ENCODE measurements at places on chromosomes 5 and 9.

DNA sequence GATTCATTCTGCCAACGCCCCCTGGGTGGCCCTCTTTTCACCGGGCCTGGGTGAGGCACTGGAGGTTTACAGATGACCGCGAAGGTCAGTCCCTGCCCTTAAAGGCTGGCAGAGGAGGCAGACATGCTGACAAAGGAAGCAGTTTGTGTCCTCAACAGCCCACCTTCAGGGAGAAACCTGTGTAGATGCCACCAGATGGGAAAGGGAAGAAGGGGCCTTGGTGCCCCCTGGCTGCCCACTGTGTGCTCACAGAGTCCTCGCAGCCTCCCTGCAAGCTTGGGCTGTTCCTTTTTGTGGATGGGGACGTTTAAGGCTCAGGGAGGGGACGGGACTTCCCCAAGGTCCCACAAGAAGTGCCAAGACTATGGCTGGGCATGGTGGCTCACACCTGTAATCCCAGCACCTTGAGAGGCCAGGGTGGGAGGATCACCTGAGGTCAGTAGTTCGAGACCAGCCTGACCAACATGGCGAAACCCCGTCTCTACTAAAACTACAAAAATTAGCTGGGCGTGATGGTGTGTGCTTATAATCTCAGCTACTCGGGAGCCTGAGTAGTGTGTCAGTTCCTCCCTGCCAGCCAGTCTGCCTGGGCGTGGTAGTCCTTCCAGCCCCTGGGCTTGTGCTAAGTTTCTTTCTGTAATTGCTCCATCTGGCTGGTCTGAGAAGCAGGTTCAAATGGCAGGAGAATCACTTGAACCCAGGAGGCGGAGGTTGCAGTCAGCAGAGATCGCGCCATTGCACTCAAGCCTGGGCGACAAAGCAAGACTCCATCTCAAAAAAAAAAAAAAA is 36.2 kb downstream of the NEK6 start:
- DNase-seq: no peak

DNA sequence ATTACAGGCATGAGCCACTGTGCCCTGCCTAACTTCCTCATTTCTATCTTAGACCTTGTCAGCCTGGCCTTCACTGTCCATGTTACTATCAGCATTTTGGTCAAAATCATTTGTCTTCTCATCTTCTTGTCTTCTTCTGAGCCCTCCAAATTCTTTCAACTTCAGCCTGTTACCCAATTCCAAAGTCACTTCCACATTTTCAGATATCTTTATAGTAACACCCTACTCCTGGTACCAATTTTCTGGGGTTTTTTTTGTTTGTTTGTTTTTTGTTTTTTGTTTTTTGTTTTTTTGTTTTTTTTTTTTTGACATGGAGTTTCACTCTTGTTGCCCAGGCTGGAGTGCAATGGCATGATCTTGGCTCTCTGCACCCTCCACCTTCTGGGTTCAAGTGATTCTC is 90.3 kb upstream of the LARP1 start:
- no peak for DNase-seq

DNA sequence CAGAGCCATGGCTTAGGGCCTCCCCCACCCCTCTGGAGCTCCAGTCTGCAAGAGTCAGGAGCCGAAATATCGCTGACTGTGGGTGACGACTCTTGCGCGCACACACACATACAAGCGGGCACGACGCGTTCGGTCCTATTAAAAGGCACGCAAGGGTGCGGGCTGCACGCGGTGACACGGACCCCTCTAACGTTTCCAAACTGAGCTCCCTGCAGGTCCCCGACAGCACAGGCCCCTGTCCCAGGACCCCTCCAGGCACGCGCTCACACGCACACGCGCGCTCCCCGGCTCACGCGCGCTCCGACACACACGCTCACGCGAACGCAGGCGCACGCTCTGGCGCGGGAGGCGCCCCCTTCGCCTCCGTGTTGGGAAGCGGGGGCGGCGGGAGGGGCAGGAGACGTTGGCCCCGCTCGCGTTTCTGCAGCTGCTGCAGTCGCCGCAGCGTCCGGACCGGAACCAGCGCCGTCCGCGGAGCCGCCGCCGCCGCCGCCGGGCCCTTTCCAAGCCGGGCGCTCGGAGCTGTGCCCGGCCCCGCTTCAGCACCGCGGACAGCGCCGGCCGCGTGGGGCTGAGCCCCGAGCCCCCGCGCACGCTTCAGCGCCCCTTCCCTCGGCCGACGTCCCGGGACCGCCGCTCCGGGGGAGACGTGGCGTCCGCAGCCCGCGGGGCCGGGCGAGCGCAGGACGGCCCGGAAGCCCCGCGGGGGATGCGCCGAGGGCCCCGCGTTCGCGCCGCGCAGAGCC is at the start of gene GRIN1:
Gene GRIN1 (plus strand): TSS at position 433 of the 746 bp plus-strand sequence. CDS start 333 bp downstream, outside the sequence.
- peak; percentile 56 for DNase-seq

DNA sequence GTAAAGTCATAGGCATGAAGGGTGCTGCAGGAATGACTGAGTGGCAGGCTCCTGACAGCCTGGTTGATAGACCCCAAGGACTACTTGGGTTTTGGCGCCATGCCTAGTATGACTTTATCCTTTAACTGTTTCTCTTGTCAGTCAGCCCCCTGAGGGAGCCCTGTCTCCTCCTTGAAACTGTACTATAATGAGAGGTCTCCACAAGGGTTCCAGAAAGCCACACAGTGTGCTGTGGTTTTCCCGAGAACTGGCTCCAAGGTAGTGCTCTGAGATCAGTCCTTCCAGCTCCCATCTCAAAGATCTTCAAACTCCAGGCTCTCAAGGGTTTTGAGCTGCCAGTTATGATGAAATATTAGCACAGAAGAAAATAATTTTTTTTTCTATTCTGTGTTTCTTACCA is 26.7 kb upstream of the TNC start:
- DNase-seq: no peak

GRCh38 chr9:78101247-78101646 is 69.6 kb upstream of the GNAQ start:
- no peak for DNase-seq

DNA sequence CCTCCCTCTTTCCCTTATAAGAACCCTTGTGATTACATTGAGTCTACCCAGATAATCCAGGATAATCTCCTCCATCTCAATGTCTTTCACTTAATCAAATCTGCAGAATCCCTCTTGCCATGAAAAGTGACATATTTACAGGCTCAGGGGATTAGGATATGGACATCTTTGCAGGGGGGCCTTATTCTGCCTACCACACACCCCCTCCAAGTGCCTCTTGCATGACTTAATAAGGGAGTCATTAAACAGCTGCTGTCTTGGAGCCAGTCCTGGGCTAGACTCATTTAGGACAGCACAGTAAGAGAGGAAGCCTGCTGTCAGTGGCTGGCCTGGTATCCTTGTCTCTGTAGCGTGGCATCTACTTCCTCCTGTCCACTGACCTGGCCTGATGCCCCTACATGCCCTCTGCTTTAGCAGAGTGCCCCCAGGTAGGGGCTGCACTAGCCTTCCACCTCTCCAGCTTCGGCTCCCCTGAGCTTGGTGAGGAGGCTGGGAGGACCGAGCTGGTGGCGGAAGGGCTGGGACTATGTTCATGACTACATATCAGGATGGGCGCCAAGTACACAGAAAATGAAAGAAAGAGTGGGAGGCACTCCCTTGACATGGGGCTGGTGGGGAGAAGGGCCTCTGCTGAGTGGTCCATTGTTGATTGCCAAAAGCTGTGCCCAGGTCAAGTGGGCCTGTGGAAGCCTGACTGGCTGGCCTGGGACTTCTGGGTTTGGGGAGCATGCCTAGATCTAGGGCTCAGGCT is 17.2 kb downstream of the ENHO start:
- DNase-seq: no peak

DNA sequence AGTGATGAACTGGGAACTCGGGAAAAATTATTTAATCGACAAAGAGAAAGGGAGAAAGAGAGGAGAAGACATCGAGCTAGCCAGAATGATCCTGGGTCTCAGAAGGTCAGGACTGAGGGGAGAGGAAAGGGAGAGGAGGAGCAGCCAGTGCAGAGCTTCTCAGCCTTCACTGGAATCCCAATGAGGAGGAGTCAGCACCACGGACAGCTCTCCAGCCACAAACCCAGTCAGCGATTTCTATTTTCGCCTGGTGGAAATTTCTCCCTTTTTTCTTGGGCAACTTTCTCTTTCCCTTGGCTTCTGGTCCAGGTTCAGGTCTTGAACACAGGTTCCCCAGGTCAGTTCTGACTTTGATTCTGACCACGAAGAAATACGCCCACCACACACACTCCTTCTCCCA is 1.6 kb upstream of the BRINP1 start:
- peak; percentile 70 for DNase-seq

DNA sequence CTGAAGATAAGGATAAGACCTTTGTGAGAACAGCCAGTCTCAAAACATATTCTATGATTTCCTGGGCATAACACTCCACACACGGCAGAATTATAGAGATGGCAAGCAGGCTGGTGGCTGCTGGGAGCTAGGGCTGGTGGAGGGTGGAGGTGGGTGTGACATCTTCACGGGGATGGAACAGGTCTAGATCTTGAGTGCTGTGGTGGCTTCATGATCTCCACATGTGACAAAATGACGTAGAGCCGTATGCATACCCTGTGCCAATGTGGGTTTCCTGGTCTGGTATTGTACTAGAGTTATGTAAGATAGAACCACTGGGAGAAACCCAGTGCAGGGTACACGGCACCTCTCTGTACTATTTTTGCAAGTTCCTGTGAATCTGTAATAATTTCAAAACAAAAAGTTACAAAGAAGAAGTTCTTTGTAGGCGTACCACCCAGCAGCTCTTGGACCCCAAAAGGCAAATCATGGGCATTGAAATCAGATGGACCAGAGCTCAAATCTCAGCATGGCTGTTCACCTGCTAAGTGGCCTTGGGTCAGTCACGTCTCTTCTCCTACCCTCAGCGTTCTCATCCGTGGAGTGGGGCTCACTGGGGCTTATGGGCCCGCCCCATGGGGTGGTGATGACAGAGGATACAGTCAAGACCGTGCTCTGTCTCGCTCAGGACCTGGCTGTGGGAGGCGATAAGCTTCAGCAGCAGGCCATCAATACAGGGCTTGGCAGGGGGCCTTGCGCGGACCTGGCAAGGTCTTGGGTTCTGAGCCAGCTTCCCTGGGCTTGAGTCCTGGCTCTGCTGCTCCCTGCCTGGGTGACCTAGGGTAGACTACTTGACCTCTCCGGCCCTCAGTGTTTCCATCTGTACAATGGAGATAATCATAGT is 74.7 kb upstream of the UNC5A start:
- no peak for DNase-seq

DNA sequence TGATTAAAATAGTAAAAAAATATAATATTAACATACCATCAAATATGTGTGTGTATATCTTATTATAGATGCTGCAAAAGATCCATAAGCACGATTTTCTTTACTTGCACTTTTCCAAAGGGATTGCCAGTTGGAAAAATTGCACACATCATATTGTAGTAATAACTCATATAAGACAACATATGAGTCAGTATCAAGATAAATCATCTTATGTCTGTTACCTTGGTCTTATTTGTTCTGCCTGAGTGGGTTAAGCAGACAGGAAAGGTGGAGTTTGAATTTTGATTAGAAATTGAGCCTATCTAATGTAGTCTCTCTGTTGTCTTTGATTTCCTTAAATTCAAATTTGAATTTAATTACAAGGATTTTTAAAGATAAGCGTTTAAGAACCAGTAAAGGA is 24.6 kb downstream of the LYSMD3 start:
- DNase-seq: no peak

DNA sequence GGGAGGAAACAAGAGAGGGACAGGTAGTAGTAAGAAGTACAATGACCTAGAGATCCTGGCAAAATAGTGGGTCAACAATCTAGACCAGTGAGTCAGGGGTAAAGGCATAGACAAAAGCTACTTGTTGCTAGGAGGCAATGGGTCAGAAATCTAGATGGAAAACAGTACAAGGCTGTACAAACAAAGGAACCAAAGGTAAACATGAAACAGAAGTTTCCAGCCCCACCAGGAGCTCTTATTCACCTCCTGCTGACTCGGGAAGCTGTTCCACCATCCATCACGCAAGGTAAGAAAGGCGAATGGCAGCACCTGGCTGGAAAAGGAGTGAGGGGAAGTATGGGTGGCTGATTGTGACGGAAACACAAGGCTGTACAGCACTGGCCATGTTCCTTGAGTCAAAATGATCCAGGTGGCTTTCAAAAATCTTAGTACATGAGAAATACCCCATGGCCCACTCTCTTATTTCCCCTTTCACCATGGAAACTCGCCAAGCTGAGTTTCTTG is 70.5 kb upstream of the RAI14 start:
- DNase-seq: peak; percentile 19

DNA sequence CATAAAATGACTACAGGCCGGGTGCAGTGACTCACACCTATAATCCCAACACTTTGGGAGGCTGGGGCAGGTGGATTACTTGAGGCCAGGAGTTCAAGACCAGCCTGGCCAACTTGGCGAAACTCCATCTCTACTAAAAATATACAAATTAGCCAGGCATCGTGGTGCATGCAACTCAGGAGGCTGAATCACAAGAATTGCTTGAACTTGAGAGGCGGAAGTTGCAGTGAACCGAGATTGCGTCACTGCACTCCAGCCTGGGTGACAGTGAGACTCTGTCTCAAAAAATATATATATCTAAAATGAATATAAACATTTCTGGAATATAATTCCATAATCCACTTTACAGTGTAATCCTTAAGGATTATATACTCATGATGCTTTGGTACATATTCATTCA is 66.5 kb downstream of the TEX10 start:
- no peak for DNase-seq

DNA sequence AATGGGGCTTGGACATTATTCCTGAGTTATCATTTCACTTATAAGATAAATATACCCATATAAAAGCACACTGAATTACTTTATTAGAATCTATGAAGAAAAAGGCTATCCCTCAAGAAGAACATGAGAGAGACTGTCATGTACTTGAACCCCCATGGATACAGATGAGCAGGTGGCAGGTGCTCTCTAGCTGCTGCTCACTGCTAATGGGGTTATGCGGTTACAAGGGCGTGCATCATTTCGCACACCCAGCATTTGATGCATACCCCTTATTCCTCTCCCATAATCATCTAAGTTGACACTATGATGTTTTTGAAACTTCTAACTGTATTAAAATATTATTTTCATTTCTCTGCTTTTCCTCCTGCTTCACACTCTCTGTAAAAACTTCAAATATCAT is 16.4 kb downstream of the ITK start:
- DNase-seq: no peak

GRCh38 chr5:115661101-115661500 is 35.3 kb upstream of the TMED7 start:
- DNase-seq: no peak

DNA sequence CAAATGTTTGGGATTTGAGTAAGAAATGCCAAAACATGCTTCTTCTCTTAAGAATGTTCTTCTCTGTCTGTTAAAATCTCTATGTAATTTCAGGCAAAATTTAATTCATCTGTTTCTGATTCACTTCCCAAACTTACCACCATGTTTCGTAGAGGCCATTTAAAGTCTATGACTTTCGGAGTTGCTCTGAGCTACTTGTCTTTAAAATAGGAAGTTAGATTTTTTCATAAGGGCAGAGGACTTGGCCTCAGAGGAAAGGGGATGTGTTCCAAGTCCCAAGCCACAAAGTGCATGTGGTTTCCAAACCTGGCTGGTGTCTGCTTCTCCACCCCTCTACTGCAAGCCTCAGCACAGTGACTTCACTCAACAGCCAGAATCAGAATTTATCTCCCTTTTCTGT is 111.3 kb upstream of the ADRA1B start:
- no peak for DNase-seq

GRCh38 chr9:137116728-137117127 is 2.2 kb upstream of the DPP7 start:
- no peak for DNase-seq
